Upper lobe of right lung (tissue), 1 donor: ENCODE measurements at places on chromosomes 7 and 10. TPM values are rescaled to one million over a fixed set of nuclear protein-coding genes. Genes with fewer than 3 reads are reported as not detected.

DNA sequence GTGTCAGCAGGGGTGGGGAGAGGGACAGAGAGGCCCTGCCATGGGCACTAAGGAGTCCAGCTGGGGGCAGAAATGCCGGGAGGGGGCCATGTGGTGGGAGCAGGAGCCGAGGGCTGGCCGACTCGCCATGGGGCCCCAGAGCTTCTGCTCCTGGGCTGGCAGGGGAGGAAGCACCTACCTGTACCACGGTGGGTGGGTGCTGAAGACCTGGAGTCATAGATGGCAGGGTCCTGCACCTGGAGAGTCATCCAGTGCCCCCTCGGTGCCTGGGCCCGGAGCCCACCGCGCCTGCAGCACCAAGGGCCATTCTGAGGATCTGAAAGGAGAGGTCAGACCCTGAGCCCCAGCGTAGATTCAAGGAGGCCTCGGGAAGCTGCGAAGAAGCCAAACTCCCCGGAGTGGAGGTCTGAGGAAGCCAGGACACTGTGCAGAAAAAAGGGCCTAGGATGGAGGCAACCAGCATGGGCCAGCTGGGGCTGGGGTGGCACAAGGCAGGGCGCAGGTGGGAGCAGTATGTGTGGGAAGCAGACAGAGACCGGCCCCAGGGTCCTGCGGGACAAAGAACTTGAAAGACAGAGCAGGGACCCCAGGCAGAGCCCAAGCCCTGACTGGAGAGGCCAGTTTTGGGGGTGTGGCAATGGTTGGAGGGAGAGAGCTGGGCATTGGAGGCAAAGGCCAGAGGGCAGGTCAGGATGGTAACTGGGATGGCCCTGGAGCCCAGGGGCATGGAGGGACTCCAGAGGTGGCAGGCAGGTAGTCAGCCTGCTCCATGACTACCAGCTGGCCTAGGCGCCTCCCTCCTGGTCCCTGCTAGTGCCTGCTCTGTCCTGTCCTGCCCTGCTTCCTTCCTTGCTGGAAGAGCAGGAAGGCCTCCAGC, 26.7 kb upstream of the SMARCD3 start:
- DNase-seq: no peak

DNA sequence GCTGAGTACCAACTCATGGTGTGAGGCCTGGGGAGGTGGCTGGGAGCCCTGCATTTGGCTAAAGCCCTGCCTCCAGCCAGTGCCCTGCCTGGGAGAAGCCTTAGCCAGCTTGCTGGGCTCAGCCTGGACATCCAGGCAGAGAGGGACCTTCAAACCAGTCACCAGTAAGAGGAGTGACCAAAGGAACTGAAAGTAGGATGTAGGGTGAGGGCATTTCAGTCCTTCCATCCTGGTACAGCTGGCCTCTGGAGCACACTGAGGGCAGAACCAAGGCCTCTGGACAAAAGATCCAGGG, 124.8 kb downstream of the ADCY1 start:
- peak; percentile 40 for DNase-seq

- no peak for DNase-seq
Measured at GRCh38 chr10:114711176-114711868, 53.2 kb upstream of the ABLIM1 start.

GRCh38 chr7:143258831-143259230, 4.4 kb upstream of the GSTK1 start:
- no peak for DNase-seq

The INMT gene
- 501 TPM for total RNA-seq
